ENCODE measurements at places on chromosomes 2 and 18.

DNA sequence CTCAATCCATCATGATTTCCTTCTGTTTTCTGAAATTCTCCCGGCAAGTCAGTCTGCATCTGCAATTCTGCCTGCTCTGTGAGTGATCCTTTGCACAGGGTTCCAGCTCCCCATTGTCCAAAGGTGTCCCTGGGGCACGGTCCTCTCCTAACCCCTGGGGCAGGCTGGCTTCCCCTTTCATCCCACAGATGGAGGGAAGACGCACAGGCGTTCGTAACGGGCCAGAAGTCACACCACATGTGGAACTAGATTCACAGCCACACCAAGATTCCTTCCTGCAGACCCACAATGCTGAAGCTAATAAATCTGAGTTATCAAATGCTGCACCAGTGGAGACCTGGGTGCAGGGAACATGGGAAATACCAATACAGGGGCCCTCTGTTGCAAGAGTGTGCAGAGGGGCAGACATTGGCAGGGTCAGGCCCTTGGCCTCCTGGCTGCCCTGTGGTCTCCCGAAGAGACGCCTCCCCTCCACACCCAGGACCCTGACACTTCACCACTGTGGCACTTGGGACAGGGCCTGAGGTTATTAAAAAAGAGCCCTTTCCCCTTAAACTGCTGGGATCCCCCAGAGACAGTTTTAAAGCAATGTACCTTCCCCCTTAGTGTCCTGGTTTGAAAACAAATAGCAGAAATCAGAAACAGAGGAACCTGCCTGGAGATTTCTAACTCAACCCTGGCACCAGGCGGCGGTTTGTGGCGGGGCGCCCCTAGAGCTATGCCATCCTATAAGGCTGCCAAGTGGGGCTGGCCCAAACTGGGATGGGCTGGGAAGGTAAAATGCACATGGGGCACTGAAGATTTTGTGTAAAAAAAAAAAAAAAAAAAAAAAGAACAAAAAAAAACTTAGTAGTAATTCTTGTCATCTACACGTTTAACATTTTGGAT lies 15.4 kb downstream of the ZNF516 start:
- no peak for DNase-seq

DNA sequence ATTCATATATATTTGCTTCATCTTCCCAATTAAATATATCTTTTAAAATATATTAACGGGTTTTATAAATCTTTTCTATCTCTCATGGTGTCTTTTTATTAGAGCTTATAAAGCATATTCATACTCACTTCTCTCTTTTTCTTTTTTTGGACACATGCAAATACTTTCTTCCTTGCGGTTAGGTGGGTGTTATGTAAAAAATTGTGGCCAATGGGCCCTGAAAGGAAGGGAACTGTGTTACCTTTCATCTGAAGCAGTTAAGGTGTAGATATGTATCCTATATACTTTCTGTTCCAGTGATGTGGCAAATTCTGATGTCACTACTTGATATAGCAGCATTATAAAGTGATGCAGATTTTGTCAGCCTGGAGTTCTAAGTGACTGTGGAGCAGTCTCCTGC lies 714.5 kb downstream of the PLCL1 start:
- no peak for DNase-seq

DNA sequence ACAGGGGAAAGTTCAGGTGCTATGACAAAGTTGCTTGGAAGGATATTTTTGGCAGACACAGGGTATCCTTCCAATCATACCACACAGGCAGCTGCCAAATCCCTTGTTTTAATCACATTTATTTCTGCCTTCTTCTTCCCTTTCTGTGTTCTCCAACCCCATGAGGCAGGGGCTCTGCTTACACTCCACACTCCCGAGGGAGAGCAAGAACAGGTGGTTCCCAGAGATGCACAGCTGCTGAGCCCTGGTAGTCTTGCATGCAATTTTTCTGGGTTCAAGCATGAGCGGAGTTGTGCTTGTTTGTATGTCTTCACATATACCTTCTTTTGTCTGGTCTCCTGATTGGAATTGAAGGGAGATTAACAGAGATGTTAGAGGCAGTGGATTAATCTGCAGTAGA lies 251.7 kb upstream of the ST6GAL2 start:
- no peak for DNase-seq

DNA sequence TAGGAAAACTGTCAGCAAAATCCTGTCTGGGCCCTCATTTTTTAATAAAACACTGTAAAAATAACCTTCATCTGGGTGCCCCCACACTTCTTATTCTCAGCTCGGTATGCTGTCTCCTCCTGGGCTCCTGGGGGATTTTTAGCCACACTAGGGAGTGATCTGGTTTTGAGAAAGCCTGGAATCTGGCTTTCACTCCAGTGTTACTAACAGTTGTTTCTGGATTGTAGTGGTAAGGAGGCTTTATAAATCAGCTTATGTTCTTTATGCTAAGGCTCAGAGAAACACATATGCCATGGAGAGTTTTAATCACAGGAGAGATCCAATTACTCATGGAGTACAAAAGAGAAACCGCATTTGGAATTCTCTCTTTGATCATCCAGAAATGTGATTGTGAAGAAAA lies 744.3 kb upstream of the SOX11 start:
- DNase-seq, result no peak

GRCh38 chr2:165064743-165065142 lies 109.4 kb upstream of the SLC38A11 start:
- no peak for DNase-seq

GRCh38 chr2:68452158-68452900 lies 14.8 kb downstream of the FBXO48 start:
- peak; percentile 74 for DNase-seq

- no peak for DNase-seq
Measured at GRCh38 chr18:58937887-58938267, 73.2 kb downstream of the ZNF532 start.

GRCh38 chr2:227460833-227461232 lies 11.1 kb upstream of the AGFG1 start:
- no peak for DNase-seq

GRCh38 chr18:5542515-5543035 lies 1.2 kb downstream of the EPB41L3 start:
- no peak for DNase-seq

DNA sequence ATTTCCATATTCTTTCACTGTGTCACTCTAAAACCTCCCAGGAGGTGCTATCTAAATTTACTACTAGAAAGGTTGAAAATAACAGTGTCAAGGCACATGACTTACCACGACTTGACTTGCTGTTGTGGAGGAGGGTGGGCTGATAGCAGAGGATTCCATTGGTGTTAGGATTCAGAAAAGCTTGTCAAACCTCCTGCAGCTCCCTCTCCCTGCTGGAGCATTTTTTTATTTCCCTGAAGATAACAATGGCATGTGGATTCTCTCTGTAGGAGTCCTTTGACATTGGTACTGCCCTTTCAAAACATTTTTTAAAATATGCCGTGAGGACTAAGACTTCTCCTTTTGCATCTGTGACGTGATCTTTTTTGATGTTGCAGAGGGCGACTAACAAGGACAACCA lies 696.9 kb upstream of the GYPC start:
- no peak for DNase-seq

GRCh38 chr2:105405291-105405690 lies 6.4 kb upstream of the FHL2 start:
- DNase-seq, result no peak

- DNase-seq, result no peak
Measured at GRCh38 chr18:8020132-8020846, 453.2 kb downstream of the PTPRM start.

GRCh38 chr2:47058003-47058931 lies 96.8 kb downstream of the STPG4 start:
- DNase-seq, result no peak

DNA sequence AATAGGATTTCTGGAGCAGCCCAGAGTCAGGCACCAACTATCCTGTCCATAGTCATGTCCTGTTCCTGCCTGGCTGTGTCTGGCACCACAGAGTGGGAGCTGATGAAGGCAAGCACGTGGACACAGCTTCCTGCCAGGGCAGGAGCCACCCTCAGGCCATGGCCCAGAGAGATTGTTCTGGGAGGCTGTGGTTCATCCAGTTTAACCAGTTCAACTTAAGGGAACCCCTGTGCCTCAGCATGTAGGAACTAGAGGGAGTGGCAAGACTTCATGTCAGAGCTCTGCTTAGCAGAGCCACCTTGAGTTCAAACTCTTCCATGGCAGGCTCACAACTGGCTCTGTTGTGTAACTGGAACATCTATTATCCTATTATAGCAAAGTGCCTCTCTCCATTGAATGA lies 73.2 kb upstream of the NCKAP5 start:
- DNase-seq, result peak; percentile 0

GRCh38 chr2:201854841-201855240 lies 48.5 kb downstream of the CDK15 start:
- no peak for DNase-seq

DNA sequence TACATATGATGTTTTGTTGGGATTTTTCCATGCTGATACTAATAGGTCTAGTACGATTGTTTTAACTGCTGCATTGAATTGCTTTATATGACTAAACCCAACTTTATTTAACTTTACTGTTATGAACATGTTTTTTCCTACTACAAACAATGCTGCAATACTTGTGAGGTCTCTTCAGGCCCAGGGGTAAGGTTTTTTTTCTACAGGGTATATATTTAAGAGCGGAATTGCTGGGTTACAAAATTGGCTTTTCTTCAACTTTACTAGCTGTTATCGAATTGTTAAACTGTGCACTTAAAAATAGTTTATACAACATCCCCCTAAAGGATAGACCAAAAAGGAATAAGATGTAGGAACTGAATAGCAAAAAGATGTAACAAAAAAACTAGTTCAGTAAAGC lies 78.5 kb upstream of the TMEM178A start:
- no peak for DNase-seq

- DNase-seq, result no peak
Measured at GRCh38 chr2:12317814-12318426, 398.8 kb upstream of the TRIB2 start.

- peak; percentile 86 for DNase-seq
Measured at GRCh38 chr18:35376742-35377695, at the start of gene ZNF396. TSS of gene ZNF396 (minus strand) at chr18:35377337. CDS start at chr18:35374292, 3,045 bp downstream.

DNA sequence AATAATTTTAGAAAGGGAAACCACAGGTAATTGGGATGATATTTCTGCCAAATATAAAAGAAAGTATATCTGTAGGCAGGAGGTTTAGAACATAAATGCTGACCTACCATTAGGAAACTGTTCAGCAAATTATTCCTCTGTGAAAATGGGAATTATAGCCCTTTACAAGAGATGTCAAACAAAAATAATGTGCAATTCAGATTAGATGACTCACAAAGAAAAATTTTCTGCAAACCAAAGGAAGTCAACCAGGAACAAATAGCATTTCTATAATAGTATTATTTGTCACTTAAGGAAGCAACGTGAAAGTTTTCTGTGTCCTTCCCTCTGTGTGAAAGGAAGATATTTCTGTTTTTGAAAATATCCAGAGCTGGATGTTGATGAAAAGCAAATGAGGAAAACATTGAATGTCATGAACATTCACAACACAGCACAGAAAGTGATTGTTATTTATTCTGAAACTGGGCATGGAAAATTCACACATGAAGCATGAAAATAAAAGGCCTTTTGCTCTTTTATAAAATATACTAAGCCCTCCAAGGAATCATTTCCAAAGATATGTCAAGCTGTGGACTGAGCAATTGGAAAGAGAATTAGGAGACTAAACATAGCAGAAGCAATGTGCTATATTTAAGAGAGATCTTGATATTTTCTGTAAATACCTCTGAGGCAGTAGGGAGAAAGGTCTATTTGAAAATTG lies 57.9 kb upstream of the SPHKAP start:
- DNase-seq, result no peak

DNA sequence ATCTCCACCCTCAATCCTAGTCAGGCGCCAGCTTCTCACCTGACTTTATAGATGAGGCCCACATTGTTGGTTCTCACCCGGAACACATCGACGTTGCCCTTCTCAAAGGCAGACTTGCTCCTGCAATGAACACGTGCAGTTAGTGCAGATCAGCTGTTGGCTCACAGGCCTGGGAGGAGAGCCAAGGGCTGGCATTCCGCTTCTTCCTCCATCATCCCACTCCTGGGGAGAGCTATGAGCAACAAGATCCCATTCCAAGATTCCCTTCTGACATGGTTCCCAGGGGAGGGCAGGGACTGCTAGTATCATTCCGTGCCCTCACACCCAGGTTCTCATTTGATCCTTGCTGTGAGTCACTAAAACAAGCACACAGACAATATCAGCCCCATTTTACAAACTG lies 15.1 kb downstream of the LOXHD1 start:
- DNase-seq, result no peak

DNA sequence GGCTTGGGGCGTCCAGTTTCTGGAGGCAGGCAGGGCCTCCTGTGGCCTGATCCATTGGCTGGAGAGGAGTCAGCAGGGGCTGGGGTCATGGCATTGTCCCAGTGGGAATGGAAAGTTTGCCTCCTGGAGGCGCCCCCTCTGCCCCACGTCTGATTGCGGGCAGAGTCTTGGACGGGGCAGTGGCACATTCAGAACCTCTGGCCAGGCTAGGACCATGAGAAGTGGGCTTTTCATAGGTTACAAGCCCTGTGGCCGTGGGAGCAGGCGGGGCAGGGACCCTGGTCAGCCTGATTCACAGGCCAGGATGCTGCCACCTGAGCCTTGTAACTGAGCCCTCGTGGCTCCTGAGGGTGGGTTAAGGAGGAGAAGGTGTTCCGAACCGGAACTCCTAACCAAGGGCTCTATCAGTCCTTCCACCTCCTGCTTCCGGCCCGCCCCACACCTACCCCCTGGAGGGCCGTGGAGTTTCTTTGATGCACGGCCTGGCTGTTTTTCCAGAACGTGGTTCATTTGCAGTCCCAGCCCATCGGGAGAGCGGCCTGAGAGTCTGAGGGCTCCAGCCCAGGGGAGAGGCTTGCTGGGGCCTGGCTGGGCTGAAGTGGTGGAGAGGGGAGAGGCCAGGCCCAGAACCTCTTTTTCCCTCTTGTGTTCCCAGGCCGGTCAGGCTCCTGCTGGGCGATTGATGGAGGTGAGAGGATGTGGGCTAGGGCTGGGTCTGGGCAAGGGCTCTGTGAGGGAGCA lies 43.9 kb upstream of the PLB1 start:
- DNase-seq, result no peak

DNA sequence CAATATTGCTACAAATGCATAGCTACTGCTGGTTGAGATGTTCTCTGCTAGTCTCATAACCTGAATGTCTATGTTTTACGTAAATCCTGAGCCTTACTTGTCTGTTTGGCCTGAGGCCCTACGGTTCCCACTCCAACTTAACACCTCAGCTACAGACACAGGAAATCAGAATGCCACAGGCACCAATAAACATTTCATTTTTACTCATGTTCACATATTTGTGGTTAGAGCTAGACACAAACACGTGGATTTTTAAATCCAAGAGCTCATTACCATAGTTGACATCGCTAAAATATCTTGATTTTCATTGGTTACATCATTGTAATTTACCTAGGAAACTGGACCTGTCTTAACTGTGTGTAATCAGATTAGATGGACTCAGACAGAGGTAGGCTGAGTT lies 263.8 kb upstream of the CDH19 start:
- DNase-seq, result no peak

GRCh38 chr18:445055-445454 lies 55.4 kb downstream of the COLEC12 start:
- no peak for DNase-seq

DNA sequence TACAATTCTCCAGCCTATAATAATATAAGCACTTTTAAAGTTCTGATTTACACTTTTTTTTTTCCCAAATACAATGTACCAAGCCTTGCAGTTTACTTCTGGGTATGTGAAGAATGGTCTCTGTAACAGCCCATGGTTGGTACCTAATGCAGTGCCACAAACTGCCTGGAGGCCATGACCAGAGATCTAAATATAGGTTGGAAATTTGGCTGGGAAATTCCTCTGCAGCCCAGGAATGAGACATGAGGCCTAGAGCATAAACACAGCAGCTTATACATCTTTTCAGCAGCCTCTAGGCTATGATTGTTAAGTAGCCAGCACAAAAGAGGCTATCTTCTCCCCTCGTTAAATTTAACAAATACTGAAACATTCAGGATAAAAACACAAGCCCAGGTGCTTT lies 432.0 kb upstream of the FAM98A start:
- no peak for DNase-seq
